ENCODE measurements at places on chromosomes 2 and 18.

GRCh38 chr2:150663143-150663542 is 175.7 kb upstream of the RND3 start:
- DNase-seq = no peak

GRCh38 chr18:31626409-31626808 is 34.7 kb downstream of the TTR start:
- DNase-seq = no peak

- no peak for DNase-seq
These were observed 16.7 kb upstream of the GTF2A1L start for GRCh38 chr2:48600917-48601316.

- no peak for DNase-seq
These were observed 90.4 kb downstream of the GULP1 start for GRCh38 chr2:188382107-188382506.

DNA sequence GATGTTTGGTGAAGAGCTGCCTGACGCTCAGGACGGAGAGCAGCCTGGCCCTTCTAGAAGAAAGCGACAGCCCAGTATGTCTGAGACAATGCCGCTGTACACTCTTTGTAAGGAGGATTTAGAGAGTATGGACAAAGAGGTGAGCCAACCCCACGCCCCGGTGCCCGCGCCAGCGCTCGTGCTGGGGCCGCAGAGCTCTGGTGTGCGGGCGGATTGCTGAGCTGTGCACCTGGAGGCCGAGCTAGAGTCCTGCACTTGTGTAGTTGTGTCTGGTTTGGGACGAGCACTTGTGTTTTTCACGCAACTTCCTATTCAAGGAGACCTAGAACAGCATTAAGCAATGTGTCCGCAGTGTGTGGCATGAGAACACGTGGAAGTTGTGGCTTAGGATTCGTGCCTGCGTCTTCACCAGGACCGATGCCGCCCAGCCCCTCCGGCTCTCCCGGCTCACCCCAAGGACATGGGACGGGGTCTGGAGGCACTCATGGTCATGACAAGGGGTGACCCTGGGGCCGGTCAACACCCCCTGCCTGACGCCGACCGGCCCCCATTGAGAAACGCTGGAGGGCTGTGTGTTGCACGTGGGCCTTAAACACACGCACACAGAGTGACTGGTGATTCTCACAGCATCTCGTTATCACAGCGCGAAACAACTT is 49.5 kb downstream of the CTDP1 start:
- DNase-seq = no peak

- DNase-seq = no peak
These were observed 80.0 kb upstream of the CPO start for GRCh38 chr2:206859330-206859739.

DNA sequence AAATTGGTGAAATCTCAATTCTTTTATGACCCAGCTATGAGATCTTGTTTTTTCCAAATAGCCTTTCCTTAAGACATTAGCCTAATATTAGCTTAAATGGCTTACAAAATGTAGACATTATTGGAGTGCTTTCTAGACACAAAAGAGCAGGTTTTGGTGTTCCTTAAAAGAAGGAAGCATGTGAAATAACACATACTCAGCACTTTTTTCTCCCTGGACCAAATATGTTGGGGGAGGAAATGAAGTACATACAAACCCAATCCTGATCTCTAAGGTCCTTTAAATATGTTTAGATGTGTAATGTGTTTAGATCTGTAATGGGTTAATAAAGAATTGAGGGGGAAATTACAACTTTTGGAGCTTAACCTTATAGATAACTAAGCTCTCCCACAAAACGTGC is 3.4 kb upstream of the ZDBF2 start:
- no peak for DNase-seq

DNA sequence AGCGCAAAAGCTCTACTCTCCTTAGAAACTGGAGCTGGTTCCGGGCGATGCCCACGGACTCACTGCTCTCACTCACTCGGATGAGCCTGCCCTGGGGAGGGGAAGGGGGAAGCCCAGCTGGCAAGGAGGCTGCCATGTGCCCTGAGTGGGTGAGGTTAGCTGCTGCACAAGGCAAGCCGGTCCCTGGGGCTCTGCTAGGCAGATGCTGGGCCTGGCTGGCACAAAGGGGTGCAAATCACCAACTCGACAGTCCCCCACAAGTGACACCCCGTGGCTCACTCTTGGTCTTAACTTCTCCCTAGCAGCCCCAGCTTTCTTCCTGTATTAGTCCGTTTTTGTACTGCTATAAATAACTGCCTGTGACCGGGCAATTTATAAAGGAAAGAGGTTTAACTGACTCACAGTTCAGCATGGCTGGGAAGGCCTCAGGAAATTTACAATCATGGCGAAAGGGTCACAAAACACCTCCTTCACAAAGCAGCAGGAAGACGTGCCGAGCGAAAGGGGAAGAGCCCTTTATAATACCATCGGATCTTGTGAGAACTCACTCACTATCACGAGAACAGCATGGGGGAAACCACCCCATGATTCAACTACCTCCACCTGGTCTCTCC is 33.2 kb downstream of the ADCY3 start:
- no peak for DNase-seq

GRCh38 chr2:107068069-107068916 is 182.3 kb upstream of the ST6GAL2 start:
- DNase-seq = no peak
